ENCODE measurements at places on chromosomes 2 and 18. TPM values are rescaled to one million over a fixed set of nuclear protein-coding genes. Genes with fewer than 3 reads are reported as not detected.

DNA sequence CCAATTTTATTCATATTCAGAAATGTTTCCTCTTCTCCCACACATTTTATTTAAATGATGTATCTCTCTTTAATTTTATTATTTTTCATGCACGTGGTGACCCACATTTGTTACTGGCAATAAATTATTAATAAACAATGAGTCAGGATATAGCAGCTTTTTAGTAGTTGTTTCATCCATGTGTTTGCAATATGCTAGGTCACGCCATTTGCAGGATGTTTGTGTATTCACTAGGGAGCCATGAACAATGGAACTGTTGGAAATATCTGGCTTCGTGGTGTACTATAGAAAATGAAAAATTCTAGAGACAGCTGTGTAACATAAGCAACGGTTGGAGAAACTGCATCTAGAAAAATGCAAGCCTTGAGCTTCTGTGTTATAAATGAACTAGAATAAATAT lies 176.0 kb upstream of the COL3A1 start:
- no peaks in the 10 kb centered on the region for H3K27me3 ChIP-seq
- no peak overlapping the region for H3K4me3 ChIP-seq
- peaks cover 5% of the 10 kb centered on the region for H3K36me3 ChIP-seq
- no peaks in the 10 kb centered on the region for H3K4me1 ChIP-seq
- DNase-seq, result no peak

DNA sequence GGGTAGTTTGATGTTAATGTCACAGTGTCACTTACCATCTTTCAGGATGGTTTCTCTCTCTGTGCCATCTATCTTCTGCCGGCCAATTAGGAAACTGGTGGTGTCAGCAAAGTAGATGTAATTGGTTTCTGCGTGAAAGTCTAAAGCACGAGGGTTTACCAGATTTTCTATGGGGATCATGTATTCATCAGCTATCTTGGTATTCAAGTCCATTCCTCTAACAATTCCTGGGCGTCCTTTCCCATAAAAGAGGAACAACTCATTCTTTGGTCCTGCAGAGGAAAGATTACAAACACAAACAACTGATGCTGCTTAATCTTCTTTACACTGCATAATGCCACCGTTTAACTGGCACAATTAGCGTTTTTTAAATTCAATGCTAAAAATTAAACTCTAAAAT lies 1081.9 kb downstream of the LRP1B start:
- DNase-seq, result no peak
- no peaks in the 10 kb centered on the region for H3K27me3 ChIP-seq
- no peak overlapping the region for H3K27ac ChIP-seq
- no peak overlapping the region for H3K4me3 ChIP-seq
- no peaks in the 10 kb centered on the region for H3K36me3 ChIP-seq
- H3K4me1 ChIP-seq, result no peaks in the 10 kb centered on the region

GRCh38 chr2:147320146-147320545 lies 524.7 kb upstream of the ACVR2A start:
- H3K4me1 ChIP-seq, result no peaks in the 10 kb centered on the region
- no peaks in the 10 kb centered on the region for H3K27me3 ChIP-seq
- no peak overlapping the region for H3K4me3 ChIP-seq
- peaks cover 53% of the 10 kb centered on the region for H3K36me3 ChIP-seq
- H3K27ac ChIP-seq, result no peak overlapping the region
- no peak for DNase-seq

DNA sequence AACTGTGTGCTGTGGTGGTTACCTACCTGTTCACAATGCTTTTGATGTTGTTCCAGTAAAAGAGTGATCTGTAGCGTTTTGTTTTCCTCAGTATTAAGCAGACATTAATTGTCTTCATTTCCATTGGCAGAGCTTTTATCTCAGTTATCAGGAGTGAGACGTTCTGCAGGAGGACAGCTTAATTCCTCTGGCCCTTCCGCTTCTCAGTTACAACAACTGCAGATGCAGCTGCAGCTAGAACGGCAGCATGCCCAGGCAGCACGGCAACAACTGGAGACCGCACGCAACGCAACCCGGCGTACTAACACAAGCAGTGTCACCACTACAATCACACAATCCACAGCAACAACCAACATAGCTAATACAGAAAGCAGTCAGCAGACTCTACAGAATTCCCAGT lies 78.3 kb downstream of the KCMF1 start:
- no peak overlapping the region for H3K4me3 ChIP-seq
- H3K27me3 ChIP-seq, result no peaks in the 10 kb centered on the region
- H3K27ac ChIP-seq, result peak overlapping the region; percentile 71

DNA sequence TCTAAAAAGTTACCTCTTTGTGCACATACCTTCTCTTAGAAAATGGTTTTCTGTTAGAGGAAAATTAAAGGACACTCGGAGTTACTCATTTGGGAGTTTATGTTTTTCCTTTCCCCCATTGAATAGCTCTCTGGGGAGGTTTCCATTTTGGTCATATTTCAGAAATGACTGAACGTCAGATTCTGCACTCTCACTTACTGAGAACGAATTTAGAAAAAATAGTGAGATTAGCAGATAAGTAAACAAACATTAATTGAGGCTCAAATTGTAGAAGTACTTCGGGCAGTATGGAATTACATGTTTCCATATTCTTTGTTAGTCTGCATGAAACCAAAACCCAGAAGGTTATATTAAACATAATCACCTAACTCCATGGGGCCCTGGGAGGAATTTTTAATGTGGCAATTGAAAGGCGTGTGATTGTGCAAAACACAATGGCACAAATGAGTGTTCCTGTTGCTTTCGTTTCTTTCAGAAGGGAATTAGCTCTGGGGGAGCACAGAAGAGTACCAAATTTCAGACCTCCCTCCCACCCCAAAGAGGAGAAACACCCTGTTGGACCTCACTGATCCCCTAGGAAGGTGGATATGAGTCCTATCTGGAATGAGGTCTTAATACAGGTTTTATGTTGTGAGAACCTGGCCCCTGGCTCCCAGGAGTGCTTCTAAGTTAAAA lies 212.3 kb downstream of the BCL2 start:
- no peak overlapping the region for H3K4me3 ChIP-seq
- H3K4me1 ChIP-seq, result peaks cover 2% of the 10 kb centered on the region
- H3K27me3 ChIP-seq, result no peaks in the 10 kb centered on the region

DNA sequence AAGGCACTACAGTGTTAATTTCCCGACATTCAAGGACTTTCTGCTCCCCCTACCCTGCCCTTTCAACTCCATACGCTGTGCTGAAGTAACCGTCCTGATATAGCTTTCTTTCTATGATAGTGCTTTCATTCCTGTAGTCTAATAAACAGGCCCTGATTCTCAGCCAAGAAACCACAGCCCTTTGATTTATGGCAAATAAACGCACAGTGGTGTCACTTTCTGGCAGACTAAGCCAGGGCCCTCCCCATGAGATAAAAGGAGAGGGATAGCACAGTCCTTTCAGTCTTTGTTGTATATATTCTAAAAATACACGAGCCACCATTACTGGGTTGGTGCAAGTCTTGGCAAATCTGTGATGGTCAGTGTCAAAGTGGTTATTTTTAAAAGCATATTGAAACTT lies 291.2 kb downstream of the ALPK2 start:
- no peak overlapping the region for H3K4me3 ChIP-seq
- H3K27me3 ChIP-seq, result no peaks in the 10 kb centered on the region
- DNase-seq, result no peak
- H3K27ac ChIP-seq, result peak overlapping the region; percentile 75

DNA sequence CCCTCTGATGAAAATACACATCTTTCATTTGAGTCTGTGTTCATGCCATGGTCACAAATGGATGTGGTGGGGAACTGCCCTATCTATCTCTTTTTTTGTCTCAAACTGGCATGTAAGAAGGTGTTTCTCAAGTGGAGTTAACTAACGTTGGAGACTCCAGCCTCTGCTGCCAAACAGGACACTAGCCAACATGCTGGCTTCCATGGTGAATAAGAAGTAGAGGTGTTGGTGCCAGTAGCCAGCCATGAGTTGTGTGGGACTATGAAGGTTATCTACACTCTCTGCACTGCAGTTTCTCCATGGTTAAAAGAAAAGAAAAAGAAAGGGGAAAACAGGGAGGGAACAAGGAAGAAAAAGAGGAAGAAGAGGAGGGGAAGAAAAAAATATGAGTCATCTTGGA lies 149.0 kb upstream of the TMEM200C start:
- no peaks in the 10 kb centered on the region for H3K36me3 ChIP-seq
- no peak overlapping the region for H3K4me3 ChIP-seq
- no peak overlapping the region for H3K27ac ChIP-seq
- no peaks in the 10 kb centered on the region for H3K4me1 ChIP-seq
- DNase-seq, result no peak

DNA sequence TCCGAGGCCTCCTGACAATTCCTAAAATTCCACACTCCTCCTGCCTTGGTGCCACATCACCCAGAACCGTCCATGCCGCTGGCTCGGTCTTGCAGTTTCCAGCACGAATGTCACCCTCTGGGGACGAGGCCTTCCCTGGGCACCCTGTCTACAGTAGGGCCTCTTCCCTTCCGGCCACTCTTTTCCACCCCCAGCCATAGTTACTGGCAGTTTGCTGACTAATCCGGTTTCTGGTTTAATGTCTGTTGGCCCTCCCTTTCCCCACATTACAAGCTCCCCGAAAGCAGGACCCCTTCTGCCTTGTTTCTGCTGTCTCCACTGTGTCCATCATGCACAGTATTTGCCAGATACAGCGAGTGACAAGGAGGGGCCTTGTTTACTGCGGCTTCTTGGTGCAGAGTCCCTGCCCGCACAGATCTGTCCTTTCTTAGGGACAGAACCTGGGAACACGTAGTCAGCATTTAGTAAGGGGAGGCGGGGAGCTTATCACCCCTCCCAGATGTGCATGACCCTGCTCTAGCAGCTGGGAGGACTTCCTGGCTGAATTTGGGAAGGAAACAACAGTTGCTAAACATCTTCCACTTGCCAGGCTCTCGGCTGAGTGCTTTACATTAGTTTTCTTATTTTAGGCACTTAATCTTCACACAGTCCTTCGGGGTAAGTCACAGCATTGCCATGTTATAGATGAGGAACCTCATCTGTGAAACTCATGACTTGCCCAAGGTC lies 23.6 kb upstream of the CATIP start:
- DNase-seq, result no peak
- no peaks in the 10 kb centered on the region for H3K27me3 ChIP-seq
- peaks cover 22% of the 10 kb centered on the region for H3K4me1 ChIP-seq
- H3K36me3 ChIP-seq, result no peaks in the 10 kb centered on the region
- peak overlapping the region; percentile 93 for H3K27ac ChIP-seq

DNA sequence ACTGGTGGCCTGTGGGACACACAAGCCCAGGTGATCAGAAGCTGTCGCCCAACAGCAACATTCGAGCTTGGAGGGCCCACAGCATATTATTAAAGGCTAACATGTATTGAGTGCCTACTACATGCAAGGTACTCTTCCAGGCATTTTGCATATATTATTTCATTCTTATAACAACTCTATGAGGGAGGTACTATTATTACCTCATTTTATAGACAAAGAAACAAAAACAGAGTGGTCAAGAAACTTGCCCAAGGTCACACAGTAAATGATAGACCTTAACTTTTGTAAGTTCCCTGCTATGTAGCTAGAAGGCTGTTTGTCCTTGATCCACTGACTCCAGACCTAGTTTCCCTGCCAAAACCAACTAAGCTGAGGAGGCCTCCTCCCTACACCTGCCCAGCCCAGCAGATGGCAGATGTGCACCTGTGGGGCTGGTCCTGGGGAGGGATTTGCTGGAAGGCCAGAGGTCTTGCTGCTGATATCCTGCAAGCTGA lies 35.7 kb downstream of the KANSL3 start:
- H3K4me3 ChIP-seq, result no peak overlapping the region
- H3K27ac ChIP-seq, result no peak overlapping the region
- no peaks in the 10 kb centered on the region for H3K27me3 ChIP-seq
- no peaks in the 10 kb centered on the region for H3K4me1 ChIP-seq
- peaks cover 83% of the 10 kb centered on the region for H3K36me3 ChIP-seq
- peak; percentile 24 for DNase-seq

GRCh38 chr2:21195326-21195725 lies 71.6 kb downstream of the TDRD15 start:
- peaks cover 11% of the 10 kb centered on the region for H3K4me1 ChIP-seq
- no peaks in the 10 kb centered on the region for H3K27me3 ChIP-seq
- H3K36me3 ChIP-seq, result no peaks in the 10 kb centered on the region
- DNase-seq, result no peak
- no peak overlapping the region for H3K4me3 ChIP-seq
- H3K27ac ChIP-seq, result no peak overlapping the region

GRCh38 chr18:22932885-22933205 lies 283 bp upstream of the RBBP8 start:
- peak overlapping the region; percentile 79 for H3K4me3 ChIP-seq
- peaks cover 8% of the 10 kb centered on the region for H3K36me3 ChIP-seq
- H3K27me3 ChIP-seq, result peaks cover 6% of the 10 kb centered on the region
- peak overlapping the region; percentile 40 for H3K27ac ChIP-seq

DNA sequence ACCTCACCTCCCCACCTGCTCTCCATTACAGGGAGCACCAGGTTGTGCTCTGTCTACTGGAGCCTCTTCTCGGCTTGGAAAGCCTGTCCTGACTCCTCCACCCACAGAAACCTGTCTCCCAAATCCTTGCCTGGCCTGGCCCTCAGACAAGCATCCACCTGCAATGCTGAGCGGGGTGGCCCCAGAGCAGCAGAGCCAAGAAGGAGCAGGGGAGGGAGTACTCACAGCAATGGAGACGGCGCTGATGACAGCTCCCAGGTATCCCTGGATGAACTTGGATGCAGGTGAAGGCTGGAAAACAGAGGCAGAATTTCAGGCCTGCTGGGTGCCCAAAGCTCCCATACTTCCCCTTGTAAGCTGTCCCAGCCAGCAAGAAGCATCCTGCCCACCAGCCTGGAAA lies 72.8 kb downstream of the SFXN5 start:
- H3K27ac ChIP-seq, result no peak overlapping the region
- no peak overlapping the region for H3K4me3 ChIP-seq
- no peaks in the 10 kb centered on the region for H3K36me3 ChIP-seq
- no peaks in the 10 kb centered on the region for H3K27me3 ChIP-seq
- no peak for DNase-seq

GRCh38 chr2:107102176-107102575 lies 216.2 kb upstream of the ST6GAL2 start:
- no peak overlapping the region for H3K4me3 ChIP-seq
- no peaks in the 10 kb centered on the region for H3K4me1 ChIP-seq
- peaks cover 2% of the 10 kb centered on the region for H3K27me3 ChIP-seq
- no peaks in the 10 kb centered on the region for H3K36me3 ChIP-seq

- H3K4me1 ChIP-seq, result no peaks in the 10 kb centered on the region
- H3K4me3 ChIP-seq, result no peak overlapping the region
- no peaks in the 10 kb centered on the region for H3K27me3 ChIP-seq
- H3K27ac ChIP-seq, result no peak overlapping the region
Observed at GRCh38 chr2:32910883-32911598, 35.7 kb upstream of the LTBP1 start.

DNA sequence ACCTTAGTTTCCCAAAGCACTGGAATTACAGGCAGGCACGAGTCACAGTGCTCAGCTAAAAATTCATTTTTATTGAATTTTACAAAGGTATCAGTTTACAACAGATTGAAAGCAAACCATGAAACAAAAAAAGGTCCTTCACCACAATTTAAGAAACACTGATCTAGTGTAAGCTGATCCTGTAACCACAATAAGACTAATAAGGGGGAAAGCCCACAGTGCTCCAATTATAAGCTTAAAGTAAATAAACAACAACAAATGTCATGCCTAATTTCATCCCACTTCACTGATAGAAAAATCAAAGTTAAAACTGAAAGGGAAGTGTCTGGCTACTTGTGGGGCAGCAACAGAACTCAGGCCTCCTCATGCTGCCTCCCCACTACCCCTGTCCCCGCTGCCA lies 49.2 kb downstream of the ICA1L start:
- no peaks in the 10 kb centered on the region for H3K36me3 ChIP-seq
- H3K27ac ChIP-seq, result no peak overlapping the region
- peaks cover 7% of the 10 kb centered on the region for H3K4me1 ChIP-seq
- no peak overlapping the region for H3K4me3 ChIP-seq

The RNF144A gene
- total RNA-seq, result 12.8 TPM

The LRP2 gene
- 0.59 TPM for total RNA-seq

The ANKRD39 gene
- 17.0 TPM for total RNA-seq

The LRRC30 gene
- not detected for total RNA-seq

The SCYGR3 gene
- total RNA-seq, result not detected

The IMPACT gene
- total RNA-seq, result 48.3 TPM
